ENCODE measurements at places on chromosomes 7 and 10. TPM values are rescaled to one million over a fixed set of nuclear protein-coding genes. Genes with fewer than 3 reads are reported as not detected.

Gene SPDYE16
- 1.8 TPM for total RNA-seq

Gene CTAGE6
- 0.08 TPM for total RNA-seq

Gene CPA2
- not detected for total RNA-seq

Gene KCNH2
- 8.7 TPM for total RNA-seq

Gene GNAT3
- not detected for total RNA-seq

Gene PRR15
- not detected for total RNA-seq

Gene EN2
- total RNA-seq = 1.7 TPM
